ENCODE measurements at places on chromosomes 1 and 21.

DNA sequence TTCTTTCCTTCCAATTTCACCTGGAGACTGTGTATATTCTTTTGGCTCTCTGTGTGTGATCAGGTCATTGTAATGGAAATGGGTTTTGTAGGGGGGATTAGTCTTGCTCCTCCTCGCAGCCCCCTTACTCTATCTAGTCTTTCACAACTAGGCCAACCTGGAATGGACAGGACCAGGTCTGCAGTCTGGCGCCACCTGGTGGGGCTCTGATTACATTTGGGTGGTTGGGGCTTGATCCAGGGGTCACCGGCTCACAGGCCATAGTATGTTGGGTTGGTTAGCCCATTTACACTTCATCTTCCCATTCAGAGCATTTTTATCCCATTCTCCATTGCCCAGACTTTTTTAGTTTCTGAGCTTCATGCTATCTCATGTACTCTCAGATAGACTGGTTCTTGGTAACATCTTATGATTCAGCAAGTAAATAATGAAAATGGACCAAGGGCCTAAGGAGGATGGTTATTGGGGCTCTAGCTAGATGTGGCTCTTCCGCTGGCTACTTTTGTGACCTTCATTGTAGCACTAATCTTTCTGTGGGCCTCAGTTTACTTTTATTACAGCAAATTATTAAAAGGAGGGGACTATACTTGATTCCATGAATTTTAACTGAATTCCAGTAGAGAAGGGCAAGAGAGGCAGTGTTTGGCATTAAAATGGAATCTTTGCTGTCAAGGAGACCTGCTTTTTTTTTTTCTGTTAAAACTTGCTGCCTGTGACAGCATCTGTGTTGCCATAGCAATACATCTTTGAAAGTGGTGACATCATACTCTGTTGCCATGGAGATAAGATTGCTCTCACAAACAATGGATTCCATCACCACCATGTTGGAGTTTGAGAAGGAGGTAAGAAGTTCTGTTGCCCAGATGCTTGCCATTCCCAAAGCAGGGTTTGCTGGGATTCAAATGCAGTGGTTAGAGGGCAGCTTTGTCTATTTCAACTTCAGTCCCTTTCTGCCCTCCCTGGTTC is 150.1 kb downstream of the PLXNA2 start:
- peak; percentile 14 for DNase-seq

DNA sequence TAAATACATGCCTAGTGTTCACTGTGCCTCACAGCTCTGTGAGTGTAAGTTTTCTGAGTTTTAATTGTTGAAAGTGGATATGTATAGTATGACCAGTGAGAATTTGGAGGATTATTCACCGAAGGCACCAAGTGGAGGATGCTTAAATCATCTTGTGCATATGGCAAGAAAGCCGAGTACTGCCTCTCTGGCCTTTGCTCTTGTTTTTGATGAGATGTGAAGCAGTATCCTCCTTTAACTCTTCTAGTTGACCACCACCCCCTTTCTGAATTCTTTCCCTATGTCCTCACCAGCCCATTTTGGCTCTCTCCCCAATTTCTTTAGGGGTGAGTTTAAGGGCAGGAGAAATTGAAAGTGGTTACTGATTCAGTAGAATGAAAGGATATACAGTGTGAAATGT is 130.4 kb downstream of the SYT2 start:
- DNase-seq: no peak

GRCh38 chr1:228062812-228063211 is 19.7 kb upstream of the ARF1 start:
- DNase-seq: no peak

- peak; percentile 41 for DNase-seq
These were observed 26.4 kb downstream of the TRAF5 start for GRCh38 chr1:211352985-211353515.

DNA sequence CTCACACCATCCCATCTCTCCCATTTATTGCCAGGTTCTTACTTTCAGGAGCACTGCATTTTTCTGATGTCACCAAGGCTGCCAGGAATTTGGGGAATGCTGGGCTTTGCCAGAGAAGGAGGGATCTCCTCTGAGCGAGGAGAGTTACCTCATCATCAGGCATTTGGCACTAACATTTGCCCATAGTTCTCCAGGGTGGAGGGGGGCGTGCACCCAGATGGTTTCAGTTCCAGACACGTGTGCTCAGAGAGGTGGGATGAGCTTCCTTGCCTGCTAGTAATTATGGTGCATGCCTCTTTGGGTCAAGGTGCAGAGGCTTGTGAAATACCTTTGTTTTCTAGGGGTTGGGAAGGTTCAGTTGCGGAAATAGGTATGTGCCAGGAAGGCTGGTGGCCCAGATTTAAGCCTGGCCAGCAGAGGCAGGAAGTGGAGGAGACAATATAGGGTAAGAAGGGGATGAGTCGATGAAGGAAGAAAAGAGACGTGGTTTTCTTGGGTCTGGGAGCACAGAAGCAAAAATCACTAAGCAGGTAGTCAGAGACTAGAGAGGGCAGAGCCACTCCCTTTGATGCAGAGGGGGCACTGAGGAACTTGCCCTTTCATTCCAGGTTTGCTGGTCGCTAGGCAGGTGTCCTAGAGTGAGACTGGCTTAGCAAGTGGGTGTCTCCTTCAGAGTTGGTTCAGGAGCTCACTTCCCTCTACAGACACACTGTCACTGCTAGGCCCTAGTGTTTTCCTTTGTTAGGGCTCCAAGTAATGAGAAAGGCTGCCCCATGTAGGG is 7.2 kb downstream of the TUFT1 start:
- DNase-seq: no peak

- no peak for DNase-seq
These were observed 160.9 kb downstream of the GABPA start for GRCh38 chr21:25895565-25896205.

GRCh38 chr1:235502601-235503402 is 1.4 kb downstream of the B3GALNT2 start:
- no peak for DNase-seq

GRCh38 chr1:93399781-93400180 is 48.1 kb upstream of the FNBP1L start:
- DNase-seq: no peak

- DNase-seq: no peak
These were observed 2.0 kb downstream of the CAMSAP2 start for GRCh38 chr1:200740571-200741208.

GRCh38 chr1:180966744-180967536 is 54.2 kb downstream of the KIAA1614 start:
- no peak for DNase-seq

GRCh38 chr1:243734308-243734695 is 115.7 kb downstream of the AKT3 start:
- no peak for DNase-seq

- no peak for DNase-seq
These were observed 144.9 kb upstream of the C1orf174 start for GRCh38 chr1:4044967-4045366.

GRCh38 chr1:59292562-59292961 is 4.3 kb upstream of the FGGY start:
- no peak for DNase-seq

All from activated T-helper 9 cell treated with anti-CD3 and anti-CD28 coated beads, Interleukin-2, amount 50 U/mL, for 16 hours (primary cell).